ENCODE measurements at places on chromosomes 4 and X.

GRCh38 chr4:176939445-176939844 is 146.7 kb upstream of the VEGFC start:
- no peak for DNase-seq

- DNase-seq = no peak
These were observed 33.8 kb downstream of the RBBP7 start for GRCh38 chrX:16836371-16836770.

DNA sequence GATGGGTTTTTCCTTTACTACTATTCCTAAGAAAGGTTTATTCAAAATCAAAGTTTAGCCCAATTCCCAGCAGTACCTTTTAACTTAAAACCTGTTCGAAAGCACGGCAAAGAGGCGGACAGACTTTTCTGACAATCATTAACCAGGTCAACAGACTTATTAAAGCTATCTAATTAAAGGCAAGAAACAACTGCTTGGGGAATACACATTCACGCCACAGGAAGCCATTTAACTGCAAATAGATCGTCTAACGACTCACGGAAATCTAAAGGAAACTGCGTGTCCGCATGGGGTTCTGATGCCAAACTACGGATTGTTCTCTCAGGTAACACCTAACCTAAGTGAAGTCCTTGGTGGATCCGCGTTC is 663 bp upstream of the USP53 start:
- DNase-seq = peak; percentile 62

DNA sequence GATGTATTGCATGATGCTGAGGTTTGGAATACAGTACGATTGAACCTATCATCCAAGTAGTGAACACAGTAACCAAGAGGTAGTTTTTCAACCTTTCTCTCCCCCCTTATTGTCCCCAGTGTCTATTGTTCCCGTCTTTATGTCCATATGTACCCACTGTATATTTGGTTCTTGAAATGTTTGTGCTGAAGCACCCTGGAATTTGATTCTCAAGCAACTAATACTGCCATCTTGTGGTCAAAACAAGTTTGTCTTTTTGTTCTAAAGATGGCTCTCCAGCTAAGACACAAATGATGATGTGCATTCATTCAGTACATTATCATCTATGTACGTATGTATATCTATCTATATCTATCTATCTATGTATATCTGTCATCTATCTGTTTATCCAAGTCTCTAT is 33.5 kb upstream of the DCX start:
- peak; percentile 84 for DNase-seq

- DNase-seq = no peak
These were observed 2.7 kb downstream of the FOXO4 start for GRCh38 chrX:71098302-71098701.

GRCh38 chr4:11098461-11098860 is 330.2 kb downstream of the HS3ST1 start:
- DNase-seq = no peak

DNA sequence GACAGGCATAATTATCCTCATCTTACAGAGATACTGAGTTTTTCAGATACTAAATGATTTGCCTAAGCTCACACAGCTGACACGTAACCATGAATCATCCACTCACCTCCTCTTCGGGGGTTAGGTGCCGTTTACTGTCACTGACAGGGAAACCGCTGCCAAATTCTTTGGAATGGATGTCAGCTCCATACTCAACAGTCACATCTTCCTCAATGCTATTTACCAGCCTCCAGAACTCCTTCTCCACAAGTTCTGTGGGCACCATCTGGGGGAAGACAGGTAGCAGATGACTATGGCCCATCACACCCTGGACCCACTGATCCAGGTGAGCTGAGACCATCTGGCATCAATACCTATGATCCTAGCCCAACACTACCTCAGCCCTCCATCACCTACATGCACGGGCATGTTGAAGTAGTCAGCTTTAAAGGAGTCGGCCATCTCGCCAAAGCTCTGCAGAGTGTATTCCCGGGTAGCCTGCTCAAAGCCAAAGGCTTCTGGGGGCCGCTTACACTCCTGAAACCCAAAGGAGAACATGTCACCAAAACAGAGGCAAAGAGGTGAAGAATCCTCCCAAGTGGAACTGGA is 13.5 kb downstream of the KDM5C start:
- DNase-seq = no peak

- DNase-seq = no peak
These were observed 13.2 kb upstream of the C1QTNF7 start for GRCh38 chr4:15414551-15415091.

DNA sequence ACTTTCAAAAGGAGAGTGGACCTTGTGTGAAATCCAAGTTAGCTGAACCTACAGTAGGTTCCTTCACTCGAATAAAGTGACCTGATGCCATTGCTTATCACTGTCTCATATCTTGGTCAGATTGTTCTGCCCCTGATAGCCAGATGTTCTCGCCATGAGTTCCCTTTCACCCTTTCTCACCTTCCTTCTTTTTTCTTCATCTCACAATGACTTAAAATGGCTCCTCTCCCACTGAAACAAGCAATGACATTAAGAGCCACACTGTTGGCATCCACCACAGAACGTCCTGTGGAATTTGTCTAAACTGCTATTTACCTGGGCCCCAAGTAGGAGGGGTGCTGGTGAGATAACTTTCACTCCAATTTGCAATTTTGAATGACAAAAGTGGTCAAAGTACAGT is 227.6 kb upstream of the PPP1R2C start:
- DNase-seq = no peak

DNA sequence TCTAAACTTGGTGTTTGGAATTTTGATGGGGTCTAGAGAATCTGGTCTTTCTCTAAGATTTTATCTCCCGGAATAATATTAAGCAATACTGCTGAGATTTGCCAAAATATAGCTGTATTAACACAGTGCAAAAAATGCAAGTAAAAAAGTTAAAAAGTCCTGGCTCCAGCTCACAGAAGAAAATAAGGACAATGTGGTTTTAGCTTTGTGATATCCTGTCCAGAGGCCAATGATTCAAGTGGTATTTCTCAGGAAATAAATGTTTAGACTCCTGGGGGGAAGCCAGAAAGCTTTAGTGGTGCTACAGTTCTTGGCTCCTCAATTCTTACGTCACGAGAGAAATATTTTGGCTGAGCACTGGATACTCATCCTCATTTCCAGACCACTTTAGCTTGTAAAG is 40.9 kb upstream of the IL13RA2 start:
- DNase-seq = no peak
